ENCODE measurements at places on chromosomes 7 and 10.

DNA sequence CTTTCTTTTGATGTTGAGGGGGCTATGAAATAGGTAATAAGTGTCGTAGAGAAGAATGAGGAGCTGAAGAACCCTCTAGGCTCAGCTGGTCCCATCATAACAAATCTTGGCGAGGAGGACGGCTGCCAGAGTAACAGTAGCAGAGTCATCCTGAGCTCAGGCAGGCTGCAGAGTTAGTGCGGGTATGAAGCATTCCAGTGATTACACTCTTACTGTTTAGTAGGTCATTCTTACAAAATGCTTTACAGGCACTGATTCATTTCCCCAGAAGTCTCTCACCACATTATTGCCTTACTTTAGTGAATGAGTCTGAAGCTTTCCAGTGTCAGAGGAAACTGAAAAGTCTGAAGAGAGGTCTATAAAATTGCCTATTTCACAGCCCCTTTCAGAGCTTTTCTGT lies 43.9 kb upstream of the GPR158 start:
- no peak for DNase-seq

DNA sequence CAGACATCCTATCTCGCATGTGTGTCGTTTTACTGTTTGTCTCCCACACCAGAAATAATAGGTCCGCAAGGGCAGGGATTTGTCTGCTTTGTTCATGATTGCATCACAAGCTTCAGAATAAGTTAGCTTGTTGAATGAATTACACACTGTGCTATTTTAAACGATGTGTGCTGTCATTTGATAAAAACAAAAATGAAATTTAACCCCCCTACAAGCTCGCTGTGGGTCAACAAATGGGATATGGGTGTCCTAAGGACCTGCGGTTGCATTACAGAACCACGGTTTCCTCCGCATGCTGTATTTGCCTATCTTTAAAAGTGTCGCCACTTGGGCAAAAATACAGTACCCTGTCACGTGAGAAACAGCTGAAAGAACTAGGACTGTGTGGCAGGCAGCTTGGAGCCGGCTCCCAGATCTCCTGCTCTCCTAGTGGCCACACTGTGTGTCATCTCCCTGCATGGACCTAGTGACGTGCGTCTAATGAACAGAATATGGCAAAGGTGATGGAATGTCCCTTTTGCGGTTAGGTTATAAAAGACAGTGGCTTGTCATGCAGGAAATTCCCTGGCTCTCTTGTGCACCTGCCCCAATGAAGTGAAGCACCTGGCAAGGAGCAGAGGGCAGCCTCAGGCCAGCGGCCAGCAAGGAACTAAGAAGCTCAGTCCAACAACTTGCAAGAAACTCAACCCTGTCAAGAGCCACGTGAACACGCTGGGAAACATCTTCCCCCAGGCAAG lies 32.9 kb upstream of the CRYGN start:
- DNase-seq, result no peak

DNA sequence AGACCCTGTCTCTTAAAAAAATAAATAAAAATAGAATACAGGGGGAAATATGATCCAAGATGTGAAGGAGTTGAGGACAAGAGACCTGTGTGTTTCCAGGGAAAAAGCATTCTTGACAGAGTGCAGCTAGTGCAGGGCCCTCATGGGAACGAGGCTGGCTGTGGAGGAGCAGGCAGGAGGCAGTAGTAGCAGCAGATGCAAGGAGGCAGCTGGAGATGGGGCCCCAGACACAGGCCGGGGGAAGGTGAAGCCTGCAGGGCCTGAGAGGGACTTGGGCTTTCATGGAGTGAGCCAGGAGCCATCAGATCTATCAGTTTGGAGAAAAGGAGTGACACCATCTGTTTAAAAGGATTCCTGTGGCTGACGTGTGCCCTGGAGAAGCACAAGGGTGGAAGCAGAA lies 71.4 kb upstream of the ZNF438 start:
- no peak for DNase-seq

- DNase-seq, result no peak
Measured at GRCh38 chr10:114767986-114768821, 53.4 kb upstream of the FHIP2A start.

DNA sequence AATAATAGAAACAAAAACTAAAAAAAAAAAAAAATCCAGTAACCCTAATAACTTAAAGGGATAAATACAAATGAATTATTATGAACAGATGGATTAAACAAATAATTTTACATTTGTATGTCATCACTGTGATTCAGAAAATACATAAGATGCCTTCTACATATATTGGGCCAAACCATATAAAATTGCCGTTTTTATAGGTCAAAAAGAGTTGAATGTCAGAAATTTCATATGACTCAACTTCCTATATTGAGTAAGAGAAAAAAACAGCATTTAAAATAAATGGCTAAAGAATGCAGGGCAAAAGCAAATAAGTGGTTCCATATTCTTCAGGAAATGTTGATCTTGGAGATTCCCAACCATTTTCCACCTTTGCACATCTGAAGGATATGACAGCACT lies 9.4 kb downstream of the SLC35B4 start:
- no peak for DNase-seq

GRCh38 chr7:135620980-135621850 lies 41.1 kb upstream of the STMP1 start:
- DNase-seq, result no peak

- DNase-seq, result no peak
Measured at GRCh38 chr7:90961037-90961725, 303.1 kb upstream of the FZD1 start.

- DNase-seq, result no peak
Measured at GRCh38 chr7:73839743-73840714, 2.3 kb downstream of the METTL27 start.

All from T-helper 22 cell (primary cell).